ENCODE measurements at places on chromosomes 5 and 9.
A peak's percentile ranks its signal among the peaks of the same experiment; 100 is the strongest.

GRCh38 chr9:77935974-77936373, 95.6 kb downstream of the GNAQ start:
- DNase-seq, result peak; percentile 21

GRCh38 chr5:136033234-136033633, 4.4 kb downstream of the TGFBI start:
- no peak for DNase-seq

GRCh38 chr9:98897745-98898144, 46.0 kb upstream of the COL15A1 start:
- DNase-seq, result no peak

DNA sequence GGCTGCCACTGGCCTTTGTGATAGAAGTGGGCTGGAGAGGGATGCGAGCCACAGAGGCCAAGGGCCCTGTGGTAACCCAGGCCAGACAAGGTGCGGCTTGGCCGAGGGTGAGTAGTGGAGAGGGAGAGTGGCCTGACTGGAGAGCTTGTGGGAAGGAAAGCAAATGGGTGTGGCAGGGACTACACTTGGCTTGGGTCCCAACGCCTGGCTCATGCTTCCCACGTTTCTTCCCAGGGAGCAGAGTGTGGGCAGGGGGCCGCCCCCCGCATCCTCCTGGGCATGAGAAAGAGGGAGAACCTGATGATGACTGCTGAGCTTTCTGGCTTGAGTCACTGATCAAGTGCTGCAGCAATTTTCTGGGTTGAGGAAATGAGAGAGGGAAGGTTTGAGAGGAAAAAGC, 95.7 kb downstream of the ANKH start:
- no peak for DNase-seq

- no peak for DNase-seq
These were observed 112.8 kb downstream of the MVB12B start for GRCh38 chr9:126439402-126439765.

DNA sequence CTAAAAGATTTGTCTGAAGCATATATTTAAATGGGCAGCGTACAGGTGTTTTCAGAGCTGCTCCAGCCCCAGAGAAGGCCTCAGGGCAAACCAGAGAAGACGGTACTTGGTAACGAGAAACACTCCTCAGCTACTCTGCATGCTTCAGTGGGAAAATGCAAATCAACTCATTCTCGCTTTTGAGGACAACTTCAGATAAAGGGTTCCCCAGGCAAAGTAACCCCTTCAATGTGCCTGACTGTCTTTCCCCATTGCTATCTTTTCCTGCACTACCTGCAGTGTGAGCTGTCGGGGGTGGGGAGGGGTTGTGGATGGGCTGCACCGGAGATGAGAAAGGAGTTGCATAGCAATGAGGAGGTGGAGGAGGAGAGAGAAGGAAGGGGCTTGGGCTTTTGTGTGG, 339.7 kb upstream of the CLINT1 start:
- no peak for DNase-seq

DNA sequence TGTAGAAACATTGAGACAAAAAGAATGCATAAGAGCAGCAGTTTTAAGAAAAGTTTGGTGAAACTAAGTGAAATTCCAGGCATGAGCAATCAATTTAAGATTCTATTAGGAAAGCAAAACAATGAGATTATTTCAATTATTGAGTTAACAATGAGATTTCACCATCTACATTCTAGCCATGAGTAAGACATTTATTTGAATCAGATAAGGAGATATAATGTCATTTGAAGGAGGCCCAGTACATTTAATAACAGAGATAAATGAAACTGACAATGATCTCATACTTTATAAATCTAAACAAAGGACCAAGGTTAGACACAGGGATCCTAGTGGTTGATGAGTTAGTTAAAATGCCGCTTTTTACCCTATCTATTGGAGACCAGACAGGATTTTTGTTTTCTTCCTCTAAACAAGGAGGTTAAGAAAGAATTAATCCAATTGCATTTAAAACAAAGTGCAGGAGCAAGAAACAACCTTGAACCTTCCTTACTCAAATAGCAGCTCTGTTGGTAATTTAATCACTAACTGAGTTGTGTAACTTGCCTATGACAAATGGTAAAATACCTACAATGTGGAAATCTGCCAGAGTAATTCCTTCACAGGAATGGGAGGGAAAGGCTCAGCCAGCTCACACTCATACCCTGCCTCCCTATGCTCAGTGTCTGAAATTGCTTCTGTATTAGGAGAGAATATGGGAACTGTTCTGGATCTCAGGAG, 103.5 kb upstream of the NR3C1 start:
- DNase-seq, result no peak

GRCh38 chr5:96412868-96413449, 20.1 kb downstream of the PCSK1 start:
- DNase-seq, result no peak

DNA sequence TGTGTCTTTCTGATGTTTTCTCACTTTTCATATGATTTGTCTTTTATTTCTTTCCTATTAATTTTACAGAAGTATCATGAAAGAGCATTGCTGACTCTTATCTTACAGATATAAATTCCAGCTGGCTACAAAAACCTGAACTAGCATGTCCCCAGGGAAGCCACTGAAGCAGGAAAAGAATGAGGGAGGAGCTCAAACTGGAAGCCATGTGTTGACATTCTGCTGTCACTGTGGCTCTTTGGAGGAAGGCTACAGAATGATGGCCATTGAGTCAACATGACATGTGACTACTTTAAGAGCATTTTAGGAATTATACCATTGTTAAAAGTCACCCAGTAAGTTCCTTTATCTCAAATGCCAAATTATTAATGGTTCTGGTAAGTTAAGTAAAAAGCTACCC, 638.3 kb upstream of the DMAC1 start:
- DNase-seq, result no peak

- no peak for DNase-seq
These were observed 163.5 kb upstream of the ADRA1B start for GRCh38 chr5:159752622-159753275.

DNA sequence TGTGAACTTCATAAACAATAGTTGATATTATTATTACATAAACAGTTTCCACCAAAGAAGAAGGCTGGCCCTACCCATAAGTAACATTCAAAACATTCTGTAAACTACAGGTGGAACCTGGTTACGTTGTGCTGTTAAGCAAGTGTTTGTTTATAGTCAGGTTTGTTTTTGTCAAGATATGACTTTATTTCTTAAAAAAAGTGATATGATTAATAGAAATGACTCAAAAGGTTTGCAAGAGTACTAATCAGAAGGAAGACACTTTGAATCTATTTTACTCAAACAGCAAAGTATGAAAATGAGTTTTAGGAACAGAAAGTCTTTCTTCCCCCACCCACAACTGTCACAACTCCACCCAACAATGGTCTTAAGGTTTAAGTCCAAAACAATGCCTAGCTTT, 220.8 kb downstream of the PLK2 start:
- DNase-seq, result no peak

GRCh38 chr5:74493411-74493810, 147.1 kb downstream of the ENC1 start:
- no peak for DNase-seq

DNA sequence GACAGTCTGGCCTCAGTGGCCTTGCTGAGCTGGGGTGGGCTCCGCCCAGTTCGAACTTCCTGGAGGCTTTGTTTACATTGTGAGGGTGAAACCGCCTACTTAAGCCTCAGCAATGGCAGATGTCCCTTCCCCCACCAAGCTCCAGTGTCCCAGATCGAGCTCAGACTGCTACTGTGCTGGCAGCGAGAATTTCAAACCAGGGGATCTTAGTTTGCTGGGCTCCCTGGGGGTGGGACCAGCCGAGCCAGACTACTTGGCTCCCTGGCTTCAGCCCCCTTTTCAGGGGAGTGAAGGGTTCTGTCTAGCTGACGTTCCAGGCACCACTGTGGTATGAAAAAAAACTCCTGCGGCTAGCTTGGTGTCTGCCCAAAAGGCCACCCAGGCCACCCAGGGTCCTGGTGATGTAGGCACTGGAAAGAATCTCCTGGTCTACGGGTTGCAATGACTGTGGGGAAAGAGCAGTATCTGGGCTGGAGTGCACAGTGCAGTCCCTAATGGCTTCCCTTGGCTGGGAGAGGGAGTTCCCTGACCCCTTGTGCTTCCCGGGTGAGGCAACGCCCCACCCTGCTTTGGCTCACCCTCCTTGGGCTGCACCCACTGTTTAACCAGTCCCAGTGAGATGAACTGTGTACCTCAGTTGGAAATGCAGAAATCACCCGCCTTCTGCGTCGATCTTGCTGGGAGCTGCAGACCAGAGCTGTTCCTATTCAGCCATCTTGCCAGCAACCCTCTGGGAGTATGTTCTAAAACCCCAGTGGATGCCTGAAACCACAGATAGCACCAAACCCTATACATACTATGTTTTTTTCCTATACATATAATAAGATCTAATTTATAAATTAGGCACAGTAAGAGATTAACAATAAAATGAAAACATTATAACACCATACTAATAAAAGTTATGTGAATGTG, 95.5 kb downstream of the TMEM161B start:
- peak; percentile 30 for DNase-seq

DNA sequence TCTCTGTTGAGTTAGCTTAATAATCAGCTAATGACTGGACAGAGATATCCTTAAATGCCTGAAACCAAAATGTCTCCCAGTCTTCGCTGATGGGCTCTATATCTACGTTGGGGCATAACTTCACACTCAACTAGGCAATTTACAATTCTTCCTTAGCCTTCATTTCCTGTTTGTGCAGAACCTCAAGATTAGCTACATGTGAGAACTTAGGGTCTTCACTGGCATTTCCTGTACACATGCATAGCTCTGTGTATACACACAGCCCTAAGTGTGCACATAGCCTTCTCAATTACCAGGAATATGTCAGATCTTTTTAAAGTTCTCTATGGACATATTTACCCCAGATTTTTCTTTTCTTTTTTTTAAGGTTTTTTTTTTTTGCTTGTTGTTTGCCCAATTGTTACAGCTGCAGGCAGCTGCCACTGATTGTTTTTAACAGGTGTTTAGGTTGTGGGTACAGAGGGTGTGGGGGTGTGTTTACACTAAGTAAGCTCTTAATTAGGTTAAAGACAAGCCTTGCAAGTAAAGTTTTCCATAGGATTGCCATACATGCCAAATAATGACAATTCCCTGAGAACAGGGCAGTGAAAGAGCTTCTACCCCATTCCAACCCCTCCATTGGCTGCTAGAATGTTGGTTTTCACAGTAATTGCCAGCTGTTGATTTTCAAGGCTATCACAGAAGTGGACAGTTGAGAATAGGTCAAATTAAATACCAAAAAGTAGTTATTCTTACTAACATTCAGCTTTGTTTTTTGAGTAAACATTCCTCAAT, 441.0 kb downstream of the TLE4 start:
- no peak for DNase-seq

DNA sequence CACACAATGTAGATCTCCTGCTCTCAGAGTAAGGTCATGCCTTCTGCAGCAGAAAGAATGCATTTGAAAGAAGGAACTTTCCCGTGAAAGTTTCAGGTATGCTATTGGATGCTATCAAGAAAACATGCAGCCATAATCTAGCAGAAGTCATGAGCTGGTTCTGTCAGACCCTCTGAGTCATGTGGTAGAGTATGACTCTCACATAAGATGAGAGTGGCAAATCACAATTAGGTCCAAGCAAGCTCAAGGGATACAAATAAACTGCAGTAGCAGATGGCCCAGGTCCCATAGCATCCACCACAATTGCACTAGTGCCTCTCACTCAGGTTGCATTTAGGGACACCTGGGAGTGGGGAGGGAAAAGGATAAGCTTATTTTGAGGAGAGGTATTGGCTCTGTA, 292.8 kb downstream of the ASTN2 start:
- no peak for DNase-seq

- DNase-seq, result no peak
These were observed 322.5 kb upstream of the SLC24A2 start for GRCh38 chr9:20111173-20111843.

- no peak for DNase-seq
These were observed 27.3 kb upstream of the CTNNA1 start for GRCh38 chr5:138725818-138726416.

GRCh38 chr9:110109333-110110092, 98.4 kb downstream of the C9orf152 start:
- DNase-seq, result no peak

DNA sequence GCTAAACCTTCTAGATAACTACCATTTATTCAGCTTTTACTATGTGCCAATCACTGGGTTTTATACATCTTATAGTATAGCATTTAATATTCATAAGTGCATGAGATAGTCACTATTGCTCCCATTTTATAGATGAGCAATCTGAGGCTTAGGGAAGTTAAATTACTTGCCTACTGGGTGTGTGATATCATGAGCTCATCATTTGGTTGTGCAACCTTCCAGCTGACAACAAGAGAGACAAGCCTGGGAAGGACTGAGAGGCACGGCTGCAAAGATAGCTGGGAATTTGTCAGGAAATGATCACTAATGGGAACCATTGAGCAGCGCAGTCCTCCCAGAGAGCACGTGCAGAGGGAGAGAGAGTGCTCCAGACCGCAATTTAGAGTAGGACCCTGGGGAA, 481.6 kb upstream of the KIF2A start:
- DNase-seq, result no peak

- no peak for DNase-seq
These were observed 30.1 kb upstream of the RAI14 start for GRCh38 chr5:34626036-34626435.

GRCh38 chr5:171499611-171500010, 80.2 kb downstream of the FGF18 start:
- DNase-seq, result no peak

DNA sequence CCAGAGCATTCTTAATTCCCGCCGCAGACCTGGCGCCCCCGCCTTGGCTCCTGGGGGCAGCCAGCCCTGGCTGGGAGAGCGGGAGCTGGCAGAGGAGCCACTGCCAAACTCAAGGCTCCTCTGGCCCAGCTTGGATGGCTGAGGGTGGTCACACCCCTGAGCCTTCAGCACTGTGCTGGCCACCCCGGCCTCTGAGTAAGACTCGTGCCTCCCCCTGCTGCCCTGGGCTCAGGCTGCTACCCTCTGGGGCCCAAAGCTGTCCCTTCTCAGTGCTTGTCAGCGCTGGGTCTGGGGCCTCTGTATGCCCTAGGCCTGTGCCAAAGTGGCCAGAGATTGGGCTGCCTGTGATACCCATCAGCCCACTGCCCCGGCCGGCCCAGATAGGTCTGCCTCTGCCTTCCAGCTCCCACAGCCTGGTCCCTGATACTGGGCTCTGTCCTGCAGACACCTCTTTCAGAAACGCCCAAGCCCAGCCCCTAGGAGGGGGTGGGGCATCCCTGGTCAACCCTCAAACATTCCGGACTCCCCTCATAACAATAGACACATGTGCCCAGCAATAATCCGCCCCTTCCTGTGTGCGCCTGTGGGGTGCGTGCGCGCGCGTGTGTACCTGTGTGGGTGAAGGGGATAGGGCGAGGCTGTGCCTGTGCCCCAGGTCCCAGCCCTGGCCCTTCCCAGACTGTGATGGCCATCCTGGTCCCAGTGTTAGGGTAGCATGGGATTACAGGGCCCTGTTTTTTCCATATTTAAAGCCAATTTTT, 4.4 kb upstream of the PRR7 start:
- DNase-seq, result no peak

GRCh38 chr9:33659921-33660320, 135.4 kb upstream of the PRSS3 start:
- DNase-seq, result peak; percentile 11

- no peak for DNase-seq
These were observed 9.9 kb upstream of the PHYHD1 start for GRCh38 chr9:128910906-128911305.

- no peak for DNase-seq
These were observed 28.4 kb upstream of the HK3 start for GRCh38 chr5:176927562-176927961.

All from RPMI8226 (cell line).